Caki2 (cell line): ENCODE measurements at places on chromosomes 1 and 21. TPM values are rescaled to one million over a fixed set of nuclear protein-coding genes. Genes with fewer than 3 reads are reported as not detected.

- DNase-seq, result no peak
These were observed 20.5 kb upstream of the THRAP3 start for GRCh38 chr1:36203554-36204346.

GRCh38 chr1:211939876-211940468 is 95.4 kb downstream of the INTS7 start:
- DNase-seq, result no peak

DNA sequence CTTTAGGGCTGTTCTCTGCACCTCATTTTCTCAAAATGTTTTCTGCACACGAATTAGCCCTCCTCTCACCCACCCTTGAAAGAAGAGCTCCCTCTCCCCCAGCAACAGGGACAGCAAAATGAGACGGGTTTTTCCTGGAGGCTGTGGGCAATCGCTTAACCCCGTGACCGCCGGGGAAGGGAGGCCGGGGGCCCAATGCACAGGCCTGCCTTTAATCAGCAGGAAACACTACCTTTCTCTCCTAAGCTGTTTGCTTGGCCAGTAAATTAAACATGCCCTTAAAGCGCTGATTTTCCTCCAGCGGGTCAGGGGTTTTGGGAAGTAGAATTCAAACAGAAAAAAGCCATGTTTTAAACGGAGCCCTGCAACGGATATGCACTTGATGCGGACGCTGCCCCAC is 114.4 kb downstream of the PRDM16 start:
- no peak for DNase-seq

DNA sequence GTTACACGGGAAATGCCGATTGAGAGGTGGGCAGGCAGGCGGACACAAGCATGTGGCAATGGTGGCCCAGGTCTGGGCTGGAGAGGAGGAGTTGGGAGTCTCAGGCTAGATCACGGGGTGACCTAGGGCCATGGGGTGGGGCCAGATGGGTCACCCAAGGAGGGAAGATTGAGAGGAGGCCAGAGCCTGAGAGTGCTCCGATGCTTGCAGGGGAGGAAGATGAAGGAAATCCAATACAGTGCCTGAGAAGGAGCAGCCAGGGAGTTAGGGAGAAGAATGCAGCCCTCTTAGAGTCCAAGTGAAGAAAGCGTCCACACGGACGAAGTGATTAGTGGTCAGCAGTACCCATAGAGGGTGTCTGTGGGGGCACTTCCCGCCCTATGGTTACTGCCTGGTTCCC is 61.4 kb upstream of the FAM3B start:
- no peak for DNase-seq

DNA sequence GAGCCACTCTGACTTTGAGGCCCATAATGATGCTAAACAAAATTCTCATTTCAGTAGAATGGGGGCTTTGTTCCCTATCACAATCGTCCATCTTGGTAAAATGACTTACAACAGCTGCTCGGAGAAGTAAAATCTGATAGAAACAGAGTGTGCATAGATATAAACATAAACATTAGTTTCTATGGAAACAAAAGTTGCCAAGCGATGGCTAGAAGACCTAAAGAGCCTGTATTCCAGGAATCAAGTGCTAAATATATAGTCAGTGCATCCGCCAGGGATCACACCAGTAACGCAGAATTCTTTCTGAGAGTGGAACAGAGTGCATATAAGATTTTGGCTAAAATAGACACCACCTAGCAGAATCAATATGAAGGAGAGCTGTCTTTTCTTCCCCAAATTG is 91.2 kb upstream of the KAZN start:
- no peak for DNase-seq

GRCh38 chr1:151739590-151740355 is 18.5 kb downstream of the RIIAD1 start:
- DNase-seq, result no peak

DNA sequence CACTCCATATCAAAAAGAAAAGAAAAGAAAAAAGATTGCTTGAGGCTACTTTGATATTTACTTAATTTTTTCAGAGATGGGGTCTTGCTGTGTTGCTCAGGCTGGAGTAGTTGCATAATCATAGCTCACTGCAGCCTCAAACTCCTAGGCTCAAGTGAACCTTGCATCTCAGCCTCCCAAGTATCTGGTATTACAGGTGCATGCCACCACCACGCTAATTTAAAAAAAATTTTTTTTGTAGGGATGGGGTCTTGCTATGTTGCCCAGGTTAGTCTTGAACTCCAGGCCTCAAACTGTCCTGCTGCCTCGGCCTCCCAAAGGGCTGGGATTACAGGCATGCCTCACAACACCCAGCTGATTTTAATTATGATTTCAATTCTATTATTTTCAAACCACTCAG is 38.2 kb downstream of the RTCA start:
- DNase-seq, result no peak

GRCh38 chr1:224329484-224329841 is 509 bp downstream of the NVL start:
- no peak for DNase-seq

DNA sequence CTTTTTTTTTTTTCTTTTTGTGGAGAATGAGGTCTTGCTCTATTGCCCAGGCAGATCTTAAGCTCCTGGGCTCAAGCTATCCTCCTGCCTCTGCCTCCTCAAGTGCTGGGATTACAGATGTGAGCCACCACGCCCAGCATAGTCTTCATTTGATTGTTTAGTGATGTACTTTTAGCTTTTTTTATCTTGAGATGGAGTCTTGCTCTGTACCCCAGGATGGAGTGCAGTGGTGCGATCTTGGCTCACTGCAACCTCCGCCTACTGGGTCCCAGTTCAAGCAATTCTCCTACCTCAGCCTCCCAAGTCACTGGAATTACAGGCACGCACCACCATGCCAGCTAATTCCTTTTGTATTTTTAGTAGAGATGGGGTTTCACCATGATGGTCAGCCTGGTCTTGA is 24.0 kb upstream of the LRRC3 start:
- no peak for DNase-seq

GRCh38 chr1:29638281-29638680 is 402.0 kb downstream of the PTPRU start:
- no peak for DNase-seq

LENEP gene
- not detected in 2 replicates for total RNA-seq

GFI1 gene
- total RNA-seq, result 1.4 and 3.8 TPM in 2 replicates
